GM18507 (cell line): ENCODE measurements at places on chromosomes 6 and 20.

GRCh38 chr20:41218466-41218865 is 81.1 kb downstream of the PLCG1 start:
- no peak for DNase-seq

- no peak for DNase-seq
Observed at GRCh38 chr6:36973647-36974046, 12.3 kb downstream of the MTCH1 start.

DNA sequence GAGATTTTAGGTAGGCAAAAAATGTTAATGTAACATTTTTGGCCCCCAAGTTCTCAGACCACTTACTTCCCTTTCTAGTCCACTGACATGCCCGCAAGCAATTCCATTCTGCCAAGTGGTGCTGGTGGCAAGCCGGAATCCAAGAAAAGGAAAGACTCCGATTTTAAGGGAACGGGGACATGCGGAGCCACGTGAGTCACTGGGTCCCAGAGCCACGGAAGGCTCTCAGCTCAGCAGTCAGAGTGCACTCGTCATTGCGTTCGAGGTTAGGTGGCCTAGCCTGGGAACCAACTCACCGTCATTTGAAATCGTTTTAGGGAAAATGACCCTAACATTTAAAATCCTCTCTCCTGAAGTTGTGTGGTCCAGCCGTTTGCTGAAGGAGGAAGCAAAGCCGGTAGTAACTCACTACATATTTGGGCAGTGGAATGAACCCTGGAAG is 711 bp upstream of the SIRT5 start:
- no peak for DNase-seq

DNA sequence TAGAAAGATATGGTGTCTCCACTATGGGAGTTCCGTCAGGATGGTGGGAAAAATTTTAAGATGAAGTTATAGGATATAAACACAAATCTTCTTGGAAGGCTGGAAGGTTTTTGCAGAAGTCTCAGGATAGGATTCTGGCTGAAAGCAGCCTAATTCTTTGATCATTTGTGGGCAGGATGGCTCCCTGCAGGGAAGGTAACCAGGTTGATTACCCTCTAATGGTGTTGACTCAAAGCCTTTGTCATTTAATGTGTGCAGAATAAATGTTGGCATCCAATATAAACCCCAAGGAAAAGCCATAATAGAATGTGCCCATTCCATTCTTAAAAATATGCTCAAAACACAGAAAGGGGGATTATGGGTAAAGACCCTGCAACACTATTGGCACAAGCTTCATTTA is 204.3 kb downstream of the EPM2A start:
- no peak for DNase-seq

DNA sequence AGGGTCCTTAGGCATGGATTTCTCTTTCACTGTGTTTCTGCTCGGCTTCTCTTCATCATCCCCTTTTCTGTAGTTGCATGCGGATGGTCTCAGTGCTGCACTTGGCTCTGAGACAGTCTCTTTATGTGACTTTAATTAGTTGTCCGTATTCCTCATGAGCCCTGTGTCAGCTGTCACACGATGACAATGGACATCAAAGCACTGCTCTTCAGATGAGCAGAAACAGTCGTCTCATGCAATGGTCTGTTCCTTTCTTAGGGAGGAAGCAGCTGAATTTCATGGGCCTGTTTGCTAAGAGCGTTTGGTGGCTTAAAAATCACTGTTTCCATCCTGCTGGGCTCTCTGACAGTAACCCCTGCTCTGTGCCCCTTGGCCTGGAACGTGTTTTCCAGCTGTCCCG is 64.9 kb downstream of the SYTL3 start:
- no peak for DNase-seq

DNA sequence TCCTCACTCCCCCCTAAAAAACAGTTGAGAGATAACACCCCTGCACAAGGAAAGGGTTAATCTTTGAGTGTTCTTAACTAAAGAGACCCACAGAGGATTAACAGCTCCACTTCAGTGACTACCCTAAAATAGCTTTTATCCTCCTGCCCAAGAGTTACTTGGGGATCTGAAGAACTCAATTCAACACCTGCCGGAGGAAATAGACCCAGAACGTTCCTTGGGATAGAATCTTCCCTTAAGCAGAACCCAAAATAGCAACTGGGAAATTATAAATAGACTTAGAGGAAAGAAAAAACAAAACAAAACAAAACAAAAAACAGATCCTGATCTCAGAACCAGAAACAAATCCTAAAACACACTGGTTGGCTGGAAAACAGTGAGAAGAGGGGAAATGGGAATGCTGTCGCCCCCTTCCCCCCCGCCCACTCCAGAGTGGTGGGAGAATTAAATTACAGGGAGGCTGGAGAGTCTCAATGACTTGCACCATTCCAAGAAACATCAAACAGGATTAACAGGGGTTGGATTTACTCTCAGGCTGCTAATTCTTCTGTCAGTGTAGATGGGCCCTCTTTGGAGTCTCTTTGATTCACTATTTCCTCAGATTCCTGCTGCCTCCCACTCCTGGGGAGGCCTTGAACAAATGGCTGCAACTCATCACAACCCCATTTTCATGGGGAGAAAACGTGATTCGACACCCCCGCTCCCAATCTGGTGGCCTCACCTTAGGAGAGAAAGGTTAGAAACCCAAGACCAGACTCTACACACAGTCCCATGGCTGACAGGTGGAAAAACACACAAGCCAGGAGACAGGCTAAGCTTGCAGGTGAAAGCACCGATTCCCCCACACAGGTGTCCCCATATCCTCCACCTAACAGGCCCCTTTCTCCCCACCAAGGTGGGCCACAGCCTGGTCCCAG is 1.4 kb downstream of the PLAGL2 start:
- no peak for DNase-seq

DNA sequence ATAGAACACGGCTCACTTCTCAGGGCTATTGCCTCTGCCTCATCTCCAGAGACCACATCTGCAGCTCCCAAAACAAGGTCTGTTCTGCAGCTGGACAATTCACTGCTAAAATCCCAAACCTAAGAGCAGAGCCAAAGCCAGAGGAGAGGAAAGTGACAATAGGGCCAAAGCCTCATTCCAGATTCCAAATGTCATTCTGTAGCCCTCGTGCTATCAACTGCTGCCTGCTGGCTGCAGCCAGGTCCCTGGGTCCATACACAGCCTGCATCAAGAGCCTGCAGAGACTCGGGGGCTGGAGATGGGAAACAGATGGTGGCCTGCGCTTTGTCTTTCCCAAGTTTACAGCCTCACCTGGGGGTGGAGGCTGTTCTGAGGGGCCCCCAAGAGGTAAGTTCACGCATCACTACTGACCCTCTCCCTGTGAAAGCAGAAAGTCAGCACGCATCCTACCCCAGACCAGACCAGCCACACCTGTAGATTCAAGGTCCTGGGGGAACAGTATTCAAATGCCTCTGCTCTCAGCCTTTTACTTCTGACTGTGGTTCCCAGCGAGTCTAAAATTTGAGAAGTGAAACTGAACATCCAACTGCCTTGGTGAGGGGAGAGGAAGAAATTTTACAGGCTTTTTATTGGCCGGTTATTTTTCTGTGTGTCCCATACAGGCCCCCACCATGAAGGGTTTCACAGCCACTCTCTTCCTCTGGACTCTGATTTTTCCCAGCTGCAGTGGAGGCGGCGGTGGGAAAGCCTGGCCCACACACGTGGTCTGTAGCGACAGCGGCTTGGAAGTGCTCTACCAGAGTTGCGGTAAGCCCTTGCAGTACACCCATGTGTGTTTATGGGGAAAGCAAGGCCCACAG is at the start of gene LY86:
Gene LY86, plus strand, starts transcription at position 657 of the 860 bp plus-strand sequence. Its CDS starts 15 bp downstream, at position 672.
- DNase-seq: peak; percentile 42

DNA sequence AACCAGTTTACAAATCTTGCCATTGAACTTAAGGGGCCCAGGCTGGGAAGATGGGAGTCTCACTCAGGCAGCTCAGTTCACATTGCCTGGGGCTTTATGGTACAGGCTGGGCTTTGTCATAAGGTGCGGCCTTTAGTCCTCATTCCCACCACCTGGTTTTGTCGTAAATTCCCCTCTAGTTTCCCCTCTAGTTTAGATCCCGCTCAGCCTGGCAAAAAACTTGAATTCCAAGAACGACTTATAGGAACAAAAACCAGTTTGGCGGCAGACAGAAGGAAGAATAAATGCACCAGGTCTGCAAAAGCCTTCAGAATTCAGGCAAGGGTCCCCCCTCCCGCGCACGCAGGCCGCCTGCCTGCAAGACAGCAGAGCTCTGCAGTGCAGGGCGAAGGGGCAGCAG is 4.1 kb downstream of the BMP7 start:
- no peak for DNase-seq

DNA sequence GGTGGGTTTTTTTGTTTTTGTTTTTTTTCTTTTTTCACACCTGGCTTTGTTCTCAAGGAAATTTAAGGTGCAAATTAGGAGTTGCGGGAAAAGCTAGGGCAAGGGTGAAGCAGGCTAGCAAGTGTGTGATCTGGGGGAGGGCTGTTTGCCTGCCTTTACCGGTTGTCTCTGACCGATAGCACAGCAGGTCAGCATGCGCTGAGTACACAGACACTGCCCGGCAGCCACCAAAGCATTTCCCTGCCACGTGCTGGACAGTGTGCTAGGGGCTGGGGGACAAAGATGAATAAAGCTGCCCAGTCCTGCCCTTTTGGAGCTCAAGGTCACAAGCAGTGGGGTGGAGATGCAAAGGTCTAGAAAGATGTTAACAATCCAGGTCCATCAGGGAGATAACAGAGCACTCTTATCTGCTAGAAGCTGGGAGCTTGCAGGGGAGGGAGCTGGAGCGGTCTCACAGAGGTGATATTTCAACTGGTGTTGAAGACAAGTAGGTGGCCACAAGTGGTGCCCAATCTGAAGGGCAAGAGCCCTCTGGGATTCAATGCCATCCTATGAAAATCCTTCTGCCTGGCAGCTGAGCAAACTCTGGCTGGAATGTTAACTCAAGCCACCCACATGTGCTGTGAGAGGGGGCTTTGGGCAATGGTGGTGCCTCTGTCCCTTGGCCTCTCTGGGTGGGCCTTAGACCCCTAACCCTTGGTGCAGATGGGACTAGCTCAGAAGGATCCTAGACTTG is 24.5 kb downstream of the TTBK1 start:
- no peak for DNase-seq
